GM12878 (cell line): ENCODE measurements at places on chromosomes 2 and 18. TPM values are rescaled to one million over a fixed set of nuclear protein-coding genes. Genes with fewer than 3 reads are reported as not detected.
A peak's percentile ranks its signal among the peaks of the same experiment; 100 is the strongest.

Gene GCFC2
- 33.4 and 36.5 TPM in 2 replicates for polyA plus RNA-seq

Gene TUBA3E
- not detected in 2 replicates for polyA plus RNA-seq

Gene DUSP19
- polyA plus RNA-seq, result 0.56 and 0.81 TPM in 2 replicates

Gene TRIM54
- polyA plus RNA-seq, result not detected in 2 replicates

Gene EML6
- 0.42 and 0.67 TPM in 2 replicates for polyA plus RNA-seq

Gene ASB1
- 28.0 and 29.5 TPM in 2 replicates for polyA plus RNA-seq

Gene ALPI
- not detected in 2 replicates for polyA plus RNA-seq

Gene TFPI
- 0.19 and 0.27 TPM in 2 replicates for polyA plus RNA-seq

Gene ASAP2
- polyA plus RNA-seq, result not detected in 2 replicates

Gene CYS1
- 0.54 and 0.96 TPM in 2 replicates for polyA plus RNA-seq

GRCh38 chr2:234873828-234874173, 78.0 kb upstream of the SH3BP4 start:
- H3K4me3 ChIP-seq, result no peak overlapping the region
- no peaks in the 10 kb centered on the region for H3K27me3 ChIP-seq
- no peak for DNase-seq
- H3K36me3 ChIP-seq, result no peaks in the 10 kb centered on the region
- no peaks in the 10 kb centered on the region for H3K4me1 ChIP-seq

- H3K27ac ChIP-seq, result no peak overlapping the region
- no peaks in the 10 kb centered on the region; the same call in 1 of the 2 replicates for H3K27me3 ChIP-seq
- no peaks in the 10 kb centered on the region for H3K4me1 ChIP-seq
These were observed 102.2 kb upstream of the RAB6C start for GRCh38 chr2:129877289-129877741.

- DNase-seq, result no peak
- no peaks in the 10 kb centered on the region for H3K4me1 ChIP-seq
- no peaks in the 10 kb centered on the region for H3K27me3 ChIP-seq
These were observed 207.1 kb downstream of the TDRD15 start for GRCh38 chr2:21330786-21331391.

DNA sequence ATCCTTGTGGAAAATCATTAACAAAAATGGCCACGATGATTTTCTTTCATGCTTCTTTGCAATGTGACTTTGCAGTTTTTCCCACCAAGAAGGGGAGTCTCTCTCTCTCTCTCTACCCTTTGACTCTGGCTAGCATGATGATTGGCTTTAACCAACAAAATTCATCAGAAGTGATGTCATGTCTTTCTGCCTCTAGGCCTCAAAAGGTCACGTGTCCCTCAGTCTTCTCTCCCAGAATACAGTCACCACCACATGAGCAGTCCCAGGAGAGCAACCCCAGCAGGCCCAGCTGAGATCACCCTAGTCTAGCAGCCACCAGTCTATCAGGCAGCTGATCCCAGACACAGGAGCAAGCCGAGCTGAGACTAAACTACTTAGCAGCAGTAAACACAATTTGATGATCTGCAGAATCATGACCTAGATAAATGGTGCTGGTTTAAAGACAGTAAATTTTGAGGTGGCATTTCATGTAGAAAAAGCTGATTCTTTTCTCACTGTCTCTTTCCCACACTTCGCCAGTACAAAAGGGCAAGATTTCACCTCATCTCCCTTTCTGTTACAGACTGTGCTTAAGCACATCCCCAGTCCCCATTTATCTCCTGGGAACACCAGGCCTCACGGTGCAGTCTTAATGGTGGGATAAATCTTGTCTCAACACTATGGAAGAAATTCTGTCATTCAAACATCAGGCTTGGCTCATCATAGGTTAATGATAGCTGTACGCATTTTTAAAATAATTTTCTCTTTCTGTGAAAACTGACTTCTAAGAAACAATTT, 132.7 kb downstream of the SCG2 start:
- H3K27me3 ChIP-seq, result no peaks in the 10 kb centered on the region
- H3K4me1 ChIP-seq, result no peaks in the 10 kb centered on the region

- DNase-seq, result no peak
- H3K36me3 ChIP-seq, result no peaks in the 10 kb centered on the region
- H3K4me1 ChIP-seq, result no peaks in the 10 kb centered on the region
These were observed 279.8 kb downstream of the TNS1 start for GRCh38 chr2:217722883-217723472.

- no peaks in the 10 kb centered on the region for H3K4me1 ChIP-seq
- H3K4me3 ChIP-seq, result no peak overlapping the region
- no peaks in the 10 kb centered on the region for H3K27me3 ChIP-seq
- no peak overlapping the region for H3K27ac ChIP-seq
- peaks cover 6% of the 10 kb centered on the region for H3K36me3 ChIP-seq
- no peak for DNase-seq
These were observed 10.5 kb upstream of the ZNF513 start for GRCh38 chr2:27390822-27391679.

- no peaks in the 10 kb centered on the region; the same call in 1 of the 2 replicates for H3K27me3 ChIP-seq
- no peaks in the 10 kb centered on the region for H3K36me3 ChIP-seq
- H3K4me3 ChIP-seq, result no peak overlapping the region
These were observed 147.2 kb upstream of the TWIST2 start for GRCh38 chr2:238700506-238701340.

DNA sequence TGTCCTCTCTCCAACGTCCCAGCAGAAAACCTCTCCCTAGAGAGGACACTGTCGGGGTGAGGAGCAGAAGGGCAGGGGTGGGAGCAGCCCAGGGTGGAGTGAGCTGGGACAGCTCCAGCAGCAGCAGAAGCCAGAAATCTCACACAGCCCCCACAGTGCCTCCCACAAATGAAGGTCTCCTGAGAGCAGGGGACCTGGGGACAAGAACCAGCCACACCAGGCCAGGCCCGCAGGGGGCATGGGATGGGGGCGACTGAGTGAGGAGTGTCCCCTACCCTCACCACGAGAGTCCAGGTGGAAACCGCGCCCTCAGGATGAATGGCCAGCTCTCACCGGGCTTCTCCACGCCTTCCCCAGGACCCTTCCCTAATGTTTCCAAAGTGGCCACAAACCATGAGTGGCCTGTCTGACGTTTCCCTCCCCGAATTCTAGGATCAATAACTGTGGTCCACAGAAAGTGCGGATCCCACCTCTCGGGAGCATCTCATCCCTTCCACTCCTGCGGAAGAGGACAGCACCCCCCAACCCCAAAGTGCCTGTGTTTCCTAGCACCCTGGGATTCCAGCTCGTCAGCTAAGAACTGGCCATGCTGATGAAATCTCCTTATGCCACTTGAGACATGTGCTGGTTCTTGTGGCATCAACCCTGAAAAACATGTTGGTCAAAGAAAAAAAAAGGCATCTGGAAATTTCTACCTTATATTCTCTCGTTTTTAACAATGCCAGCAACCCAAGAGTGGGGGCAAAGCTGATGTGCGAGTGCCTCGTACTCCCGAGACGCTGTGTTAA, 121.1 kb downstream of the HDAC4 start:
- H3K4me3 ChIP-seq, result no peak overlapping the region
- peaks cover 11% of the 10 kb centered on the region for H3K4me1 ChIP-seq
- no peaks in the 10 kb centered on the region for H3K36me3 ChIP-seq
- H3K27me3 ChIP-seq, result no peaks in the 10 kb centered on the region
- no peak overlapping the region for H3K27ac ChIP-seq
- DNase-seq, result no peak

DNA sequence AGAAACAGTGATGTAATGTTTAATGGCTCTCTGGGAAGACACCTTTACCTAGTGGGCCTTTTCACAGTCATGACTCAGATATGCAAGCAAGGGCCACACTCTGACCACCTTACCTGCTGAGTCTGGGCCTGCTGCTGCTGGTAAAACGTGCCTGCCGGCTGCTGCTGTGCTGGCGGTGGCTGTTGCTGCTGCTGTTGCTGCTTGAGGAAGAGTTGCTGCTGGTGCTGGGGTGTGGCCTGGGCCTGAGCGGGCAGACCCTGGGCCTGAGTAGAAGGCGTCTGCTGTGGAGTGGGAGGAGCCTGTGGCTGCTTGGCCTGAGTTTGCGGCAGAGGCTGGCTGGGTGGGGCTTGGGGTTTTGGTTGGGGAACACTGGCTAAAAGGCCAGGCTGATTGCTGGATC, 81.6 kb upstream of the NFU1 start:
- no peaks in the 10 kb centered on the region for H3K27me3 ChIP-seq
- H3K36me3 ChIP-seq, result peaks cover 21% of the 10 kb centered on the region
- no peak for DNase-seq
- no peak overlapping the region for H3K4me3 ChIP-seq

- no peaks in the 10 kb centered on the region for H3K27me3 ChIP-seq
- H3K36me3 ChIP-seq, result no peaks in the 10 kb centered on the region
- H3K4me3 ChIP-seq, result no peak overlapping the region
- H3K27ac ChIP-seq, result no peak overlapping the region
- H3K4me1 ChIP-seq, result no peaks in the 10 kb centered on the region
These were observed 56.8 kb downstream of the SLC4A10 start for GRCh38 chr2:161681046-161681445.

GRCh38 chr2:221571025-221571550, 1.0 kb downstream of the EPHA4 start:
- DNase-seq, result no peak
- peak overlapping the region; percentile 82 for H3K4me3 ChIP-seq
- H3K4me1 ChIP-seq, result peaks cover 14% of the 10 kb centered on the region
- no peaks in the 10 kb centered on the region; the same call in 1 of the 2 replicates for H3K27me3 ChIP-seq
- no peak overlapping the region for H3K27ac ChIP-seq

GRCh38 chr2:71602581-71602980, 149.2 kb downstream of the DYSF start:
- DNase-seq, result no peak
- no peak overlapping the region for H3K4me3 ChIP-seq
- peaks cover 4% of the 10 kb centered on the region for H3K4me1 ChIP-seq
- no peaks in the 10 kb centered on the region for H3K36me3 ChIP-seq
- no peak overlapping the region for H3K27ac ChIP-seq
- H3K27me3 ChIP-seq, result no peaks in the 10 kb centered on the region; the same call in none of the 2 replicates
